ENCODE measurements at places on chromosomes 13 and 19.
A peak's percentile ranks its signal among the peaks of the same experiment; 100 is the strongest.

GRCh38 chr13:66098931-66099628, 1131.1 kb downstream of the PCDH9 start:
- no peak for DNase-seq

DNA sequence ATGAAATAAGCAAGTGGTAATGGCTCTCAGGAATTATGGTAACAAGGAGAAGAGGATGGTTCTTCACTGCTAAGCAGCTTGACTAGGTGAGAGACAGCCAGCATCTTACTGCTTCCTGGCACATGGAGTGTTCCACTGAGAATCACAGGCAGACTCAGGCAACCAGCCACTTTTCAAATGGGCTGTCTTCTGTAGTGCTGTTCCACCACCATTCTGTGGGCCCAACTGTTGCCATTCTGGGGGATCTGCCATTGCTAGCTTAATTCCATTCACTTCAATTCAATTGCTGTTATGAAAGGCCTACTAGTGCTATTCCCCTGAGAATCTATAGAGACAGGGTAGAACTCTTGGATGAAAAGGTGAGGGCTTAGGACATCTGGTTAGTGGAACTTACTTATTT, 341.9 kb downstream of the KCNRG start:
- DNase-seq, result no peak

DNA sequence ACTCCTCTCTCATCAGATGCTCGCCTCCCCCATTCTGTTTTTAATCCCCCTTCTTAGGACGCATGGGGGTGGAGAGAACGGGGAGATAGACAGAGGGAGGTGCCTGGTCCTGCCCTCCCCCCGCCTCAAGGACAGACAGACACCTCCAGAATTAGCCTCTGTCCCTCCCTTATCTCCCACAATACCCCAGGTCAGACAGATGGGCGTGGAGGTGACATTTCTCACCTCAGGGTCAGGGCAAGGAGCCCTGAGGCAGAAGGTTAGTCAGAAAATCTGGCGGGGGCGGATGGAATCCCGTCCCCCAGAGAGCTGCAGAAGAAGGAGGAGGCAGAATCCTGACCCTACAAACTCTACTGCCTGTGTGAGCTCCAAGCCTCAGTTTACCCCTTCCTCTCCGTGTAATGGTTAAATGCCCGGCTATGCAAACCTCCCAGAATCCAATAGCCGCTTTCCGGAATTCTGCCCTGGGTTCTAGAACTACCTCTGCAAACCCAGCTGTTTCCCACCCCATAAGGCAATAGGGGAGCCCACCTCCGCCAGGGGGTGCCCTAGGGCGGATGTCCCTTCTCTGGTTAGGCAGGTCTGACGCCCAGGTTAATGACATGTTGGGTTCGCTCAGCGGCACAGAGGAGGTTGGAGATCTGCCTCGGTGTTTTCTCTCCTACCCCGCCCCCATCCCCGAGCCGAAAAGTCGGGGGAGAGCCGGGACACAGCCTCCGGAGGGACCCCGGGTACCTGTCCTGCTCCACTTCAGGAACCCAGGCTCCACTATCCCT, 900 bp downstream of the PPP1R13L start:
- DNase-seq, result no peak

DNA sequence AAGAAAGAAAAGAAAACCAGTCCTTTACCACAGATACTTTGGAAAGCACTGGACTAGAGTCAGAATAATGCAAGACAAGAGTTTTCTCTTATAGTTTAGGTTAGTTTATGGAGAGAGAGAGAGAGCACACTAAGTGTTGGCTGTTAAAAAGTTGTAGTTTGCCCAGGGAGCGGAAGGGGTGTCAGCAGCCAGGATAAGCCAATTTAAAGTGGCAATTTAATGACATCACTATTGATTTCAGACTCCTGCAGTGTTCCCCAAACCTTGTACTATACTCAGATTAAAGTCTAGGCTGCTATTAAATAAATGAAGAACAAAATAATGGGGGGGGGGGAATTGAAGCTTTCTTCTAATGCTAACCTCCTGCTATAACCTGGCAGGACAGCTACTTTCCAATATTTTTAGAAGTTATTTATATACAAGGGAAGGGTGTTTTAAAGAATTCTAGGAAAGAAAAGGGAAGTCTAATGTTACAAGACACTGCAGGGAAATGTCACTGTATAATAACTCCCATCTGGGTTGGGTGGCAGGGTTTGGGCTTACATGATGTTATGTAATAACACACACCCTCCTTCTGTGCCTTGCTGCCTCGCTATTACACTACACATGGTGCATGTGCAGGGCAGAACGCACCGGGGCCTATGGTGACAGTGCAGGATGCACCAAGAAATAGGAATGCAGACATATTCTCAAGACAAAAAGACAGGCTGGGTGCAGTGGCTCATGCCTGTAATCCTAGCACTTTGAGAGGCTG, 19.9 kb downstream of the TPT1 start:
- no peak for DNase-seq

- no peak for DNase-seq
Observed at GRCh38 chr13:58160980-58161379, 529.4 kb downstream of the PCDH17 start.

DNA sequence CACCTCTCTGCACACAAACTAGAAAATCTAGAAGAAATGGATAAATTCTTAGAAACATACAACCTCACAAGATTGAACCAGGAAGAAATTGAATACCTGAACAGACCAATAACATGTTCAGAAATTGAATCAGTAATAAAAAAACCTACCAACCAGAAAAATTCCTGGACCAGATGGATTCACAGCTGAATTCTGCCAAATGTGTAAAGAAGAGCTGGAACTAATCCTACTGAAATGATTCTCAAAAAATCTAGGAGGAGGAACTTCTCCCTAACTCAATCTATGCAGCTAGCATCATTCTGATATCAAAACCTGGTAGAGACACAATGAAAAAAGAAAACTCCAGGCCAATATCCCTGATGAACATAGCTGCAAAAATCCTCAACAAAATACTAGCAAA, 166.7 kb downstream of the RGCC start:
- DNase-seq, result no peak

DNA sequence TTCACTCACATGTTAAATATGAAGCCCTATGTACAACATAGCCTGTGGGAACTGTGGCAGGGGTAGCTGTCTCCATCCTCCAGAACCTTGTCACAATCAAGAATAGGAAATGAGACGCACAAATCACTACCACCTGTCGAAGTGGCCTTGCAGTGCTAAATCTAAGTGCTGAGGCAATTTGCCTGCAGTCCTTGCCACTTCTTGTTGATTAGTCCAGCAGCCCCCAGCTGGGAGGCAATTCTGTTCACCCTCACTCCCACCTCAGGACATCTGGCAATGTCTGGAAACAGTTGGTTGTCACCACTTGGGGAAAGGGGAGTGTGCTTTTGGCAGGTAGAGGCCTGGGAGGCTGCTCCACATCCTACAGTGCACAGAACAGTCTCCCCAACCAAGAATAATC, 10.7 kb downstream of the RFX2 start:
- DNase-seq, result peak; percentile 30

DNA sequence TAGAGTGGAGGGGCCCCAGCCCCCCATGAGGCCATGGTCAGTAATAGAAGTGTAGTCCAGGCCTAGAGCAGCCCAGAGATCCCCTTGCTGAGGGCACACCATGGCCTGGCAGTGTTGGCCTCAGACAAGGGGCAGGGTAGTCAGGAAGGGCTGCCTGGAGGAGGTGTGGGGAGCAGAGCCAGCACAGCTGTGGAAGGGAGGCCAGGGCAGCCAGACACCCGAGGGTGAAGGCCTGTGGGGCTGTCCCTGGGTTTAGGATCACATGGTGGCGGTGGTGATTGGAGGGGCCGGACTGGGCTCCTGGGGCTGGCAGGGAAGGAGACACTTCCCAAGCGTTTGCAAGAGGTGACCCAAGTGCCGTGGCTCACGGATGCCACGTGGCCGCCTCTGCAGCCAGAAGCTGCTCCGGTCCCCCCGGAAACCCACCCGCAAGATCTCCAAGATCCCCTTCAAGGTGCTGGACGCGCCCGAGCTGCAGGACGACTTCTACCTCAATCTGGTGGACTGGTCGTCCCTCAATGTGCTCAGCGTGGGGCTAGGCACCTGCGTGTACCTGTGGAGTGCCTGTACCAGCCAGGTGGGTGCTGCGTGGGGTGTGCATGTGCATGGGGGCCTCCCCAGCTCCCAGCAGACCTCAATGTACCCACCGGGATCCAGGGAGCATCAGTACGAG, 11.6 kb upstream of the TEKTIP1 start:
- DNase-seq, result no peak

DNA sequence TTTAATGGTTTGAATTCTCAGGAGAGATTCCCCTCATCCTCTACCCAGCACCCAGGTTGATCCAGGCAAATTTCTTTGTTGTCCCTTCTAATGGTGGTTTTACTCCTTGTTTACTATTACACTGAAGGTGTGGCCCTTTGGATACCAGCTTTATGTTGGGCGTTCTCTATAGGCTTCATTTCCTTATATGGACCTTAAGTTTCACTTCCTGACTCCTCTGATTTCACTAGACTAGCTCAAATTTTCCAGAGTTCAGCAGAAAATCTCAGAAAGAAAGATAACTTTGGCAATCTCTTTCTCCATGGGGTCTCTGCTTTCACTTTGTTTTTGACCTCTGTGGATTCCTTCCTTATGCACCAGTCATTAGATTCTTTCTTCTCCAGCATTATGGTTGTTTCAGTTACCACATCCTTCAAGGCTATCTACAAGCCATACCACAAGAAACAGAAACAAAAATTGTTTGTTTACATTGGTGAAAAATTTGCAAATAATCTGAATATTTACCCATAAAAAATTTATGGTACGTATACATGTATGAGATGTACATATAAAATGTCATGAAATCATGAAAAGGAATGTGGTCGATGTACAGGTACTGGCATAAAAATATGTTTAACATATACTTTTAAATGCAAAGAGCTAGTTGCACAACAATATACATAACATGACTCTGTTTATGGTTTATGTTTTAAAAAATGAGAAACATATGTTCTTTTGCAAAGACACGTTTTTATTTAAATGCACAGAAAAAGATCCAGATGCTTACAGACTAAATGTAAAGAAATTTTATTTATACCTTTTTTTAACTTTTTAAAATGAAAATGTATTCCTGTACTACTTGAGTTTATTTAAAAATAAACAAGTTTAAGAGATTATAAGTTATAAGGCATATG, 212.6 kb downstream of the LACC1 start:
- no peak for DNase-seq

DNA sequence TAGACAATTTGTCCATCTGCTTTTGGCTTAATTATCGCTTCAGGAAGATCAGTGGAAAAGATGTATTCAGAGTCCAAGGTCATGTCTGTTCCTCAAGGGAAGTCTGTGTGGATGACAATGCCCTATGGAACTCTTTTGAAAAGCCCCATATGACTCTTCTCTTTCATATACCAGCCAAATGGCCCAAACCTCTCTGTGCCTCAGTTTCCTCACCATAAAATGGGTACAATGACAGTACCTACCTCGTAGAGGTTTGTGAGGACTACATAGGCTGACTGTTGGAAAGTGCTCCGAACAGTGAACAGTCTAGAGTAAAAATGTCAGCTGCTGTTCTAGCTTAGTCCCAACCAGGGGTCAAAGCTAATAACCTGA, 104.6 kb downstream of the COL4A2 start:
- no peak for DNase-seq

GRCh38 chr13:28658539-28658795, 463 bp upstream of the POMP start:
- no peak for DNase-seq

- DNase-seq, result no peak
Observed at GRCh38 chr13:46728777-46729176, 68.2 kb downstream of the ESD start.

DNA sequence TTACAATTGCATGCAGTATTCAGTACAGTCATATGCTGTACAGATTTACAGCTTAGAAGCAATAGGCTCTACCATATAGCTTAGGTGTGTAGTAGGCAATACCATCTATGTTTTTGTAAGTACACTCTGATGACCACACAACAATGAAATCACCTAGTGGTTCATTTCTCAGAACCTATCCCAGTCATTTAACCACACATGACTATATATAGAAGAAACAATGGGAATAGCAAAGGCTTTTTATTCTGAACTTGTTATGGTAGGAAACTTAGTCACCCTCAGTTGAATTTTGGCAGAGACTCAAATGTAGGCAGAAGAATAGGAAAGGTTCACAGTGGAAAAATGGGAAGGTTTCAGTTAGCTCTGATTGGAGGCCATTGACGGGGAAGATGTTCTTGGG, 1075.1 kb upstream of the MIR17HG start:
- DNase-seq, result no peak

DNA sequence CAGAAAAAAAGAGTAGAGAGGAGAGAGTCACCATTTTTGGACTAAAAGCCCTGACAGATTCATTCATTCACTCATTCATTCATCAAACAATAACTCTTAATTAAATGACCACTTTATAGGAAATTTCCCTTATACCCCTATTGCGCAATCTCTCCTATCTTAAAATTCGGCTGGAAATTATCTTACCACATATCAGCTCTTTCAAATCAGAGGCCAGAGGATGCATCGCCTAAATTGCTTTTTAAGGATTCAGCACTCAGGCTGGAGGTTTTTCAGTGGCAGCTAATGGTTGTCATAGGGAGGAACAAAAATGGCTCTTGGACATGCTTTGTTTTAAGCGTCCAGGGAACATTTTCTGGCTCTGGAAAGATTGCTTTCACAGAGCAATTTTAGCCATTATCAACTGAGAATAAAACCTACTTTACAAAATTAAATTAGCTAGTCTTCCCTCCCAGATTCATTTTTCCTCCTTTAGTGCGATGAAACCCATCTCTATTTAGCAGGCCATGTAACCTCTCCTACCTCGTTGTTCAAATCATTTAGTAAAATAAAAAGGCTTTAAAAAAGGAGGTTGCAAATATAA, 115.2 kb downstream of the OLFM4 start:
- no peak for DNase-seq

DNA sequence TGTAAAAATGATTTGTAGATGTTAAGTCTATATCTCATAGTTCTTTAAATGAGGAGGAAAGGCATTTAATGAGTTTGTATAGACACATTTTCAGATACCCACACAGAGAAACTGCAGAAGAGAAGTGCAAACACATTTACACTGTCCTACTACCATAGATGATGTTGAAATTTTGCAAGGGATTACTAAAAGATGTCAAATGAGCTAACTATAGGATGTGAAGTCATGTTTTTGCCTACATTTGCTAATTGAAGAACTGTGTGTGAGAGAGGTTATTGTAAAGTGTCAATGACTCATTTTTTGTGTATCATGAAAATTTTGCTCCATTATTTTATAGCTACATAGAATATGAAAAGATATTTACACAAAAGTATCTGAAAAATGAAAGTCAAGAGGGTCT, 178.9 kb downstream of the ITGBL1 start:
- DNase-seq, result no peak

GRCh38 chr13:73365681-73366080, 306.9 kb downstream of the KLF5 start:
- no peak for DNase-seq

DNA sequence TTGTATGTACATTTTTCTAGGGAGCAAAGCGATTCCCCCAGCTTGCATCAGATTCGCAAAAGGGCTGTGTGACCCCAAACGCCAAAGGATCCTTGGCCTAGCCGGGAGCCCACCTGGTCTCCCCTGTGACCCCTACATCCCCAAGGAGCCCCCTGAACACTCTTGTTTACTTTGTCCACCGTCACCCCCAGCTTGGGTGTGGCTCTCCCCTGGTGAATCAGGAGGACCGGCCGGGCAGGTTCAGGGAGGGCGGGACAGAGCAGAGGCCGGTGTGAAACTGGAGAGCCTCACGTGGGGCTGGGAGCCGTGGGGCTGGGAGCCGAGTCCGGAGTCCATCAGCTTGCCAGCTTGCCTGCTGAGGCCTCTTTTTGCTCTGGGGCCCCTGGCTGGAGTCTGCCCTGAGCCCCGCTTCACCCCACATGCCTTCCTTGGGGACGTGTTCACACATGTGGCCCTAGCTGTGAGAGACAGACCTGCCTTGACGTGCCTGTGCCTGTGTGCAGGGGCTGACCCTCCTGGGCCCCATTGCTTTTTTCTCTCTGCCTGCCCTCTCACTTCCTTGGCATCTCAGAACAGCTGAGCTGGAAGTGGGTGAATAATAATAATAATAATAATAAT, 2.0 kb downstream of the ITPKC start:
- no peak for DNase-seq
